ENCODE measurements at places on chromosomes 13 and 19. TPM values are rescaled to one million over a fixed set of nuclear protein-coding genes. Genes with fewer than 3 reads are reported as not detected.

DNA sequence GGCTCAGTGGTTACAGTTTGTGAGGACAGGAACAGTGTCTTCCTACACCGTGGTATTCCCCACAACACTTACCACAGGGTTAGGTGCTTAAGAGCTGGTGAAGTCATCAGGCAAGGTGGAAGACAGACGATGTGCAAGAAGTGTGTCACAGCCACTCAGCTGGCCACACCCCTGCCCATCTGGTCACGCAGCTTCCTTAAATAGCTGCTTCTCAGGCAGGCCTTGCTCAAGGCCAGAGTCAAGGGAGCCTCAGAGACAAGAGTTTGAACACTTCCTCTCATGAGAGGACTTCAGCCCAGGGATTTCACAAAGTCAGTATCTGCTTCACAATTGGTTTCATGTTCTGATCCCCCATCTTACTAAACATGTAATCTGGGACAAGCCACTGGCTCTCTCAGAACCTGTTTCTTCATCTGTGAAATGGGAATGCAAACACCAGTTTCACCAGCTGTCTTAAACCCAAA lies 80.3 kb upstream of the FRY start:
- no peaks in the 10 kb centered on the region for H3K4me1 ChIP-seq
- no peaks in the 10 kb centered on the region for H3K36me3 ChIP-seq
- no peak for DNase-seq

- H3K36me3 ChIP-seq: peaks cover 4% of the 10 kb centered on the region
- no peak for DNase-seq
- H3K27me3 ChIP-seq: no peaks in the 10 kb centered on the region
- H3K4me3 ChIP-seq: no peak overlapping the region
Observed at GRCh38 chr13:80000684-80001509, 340.0 kb downstream of the SPRY2 start.

DNA sequence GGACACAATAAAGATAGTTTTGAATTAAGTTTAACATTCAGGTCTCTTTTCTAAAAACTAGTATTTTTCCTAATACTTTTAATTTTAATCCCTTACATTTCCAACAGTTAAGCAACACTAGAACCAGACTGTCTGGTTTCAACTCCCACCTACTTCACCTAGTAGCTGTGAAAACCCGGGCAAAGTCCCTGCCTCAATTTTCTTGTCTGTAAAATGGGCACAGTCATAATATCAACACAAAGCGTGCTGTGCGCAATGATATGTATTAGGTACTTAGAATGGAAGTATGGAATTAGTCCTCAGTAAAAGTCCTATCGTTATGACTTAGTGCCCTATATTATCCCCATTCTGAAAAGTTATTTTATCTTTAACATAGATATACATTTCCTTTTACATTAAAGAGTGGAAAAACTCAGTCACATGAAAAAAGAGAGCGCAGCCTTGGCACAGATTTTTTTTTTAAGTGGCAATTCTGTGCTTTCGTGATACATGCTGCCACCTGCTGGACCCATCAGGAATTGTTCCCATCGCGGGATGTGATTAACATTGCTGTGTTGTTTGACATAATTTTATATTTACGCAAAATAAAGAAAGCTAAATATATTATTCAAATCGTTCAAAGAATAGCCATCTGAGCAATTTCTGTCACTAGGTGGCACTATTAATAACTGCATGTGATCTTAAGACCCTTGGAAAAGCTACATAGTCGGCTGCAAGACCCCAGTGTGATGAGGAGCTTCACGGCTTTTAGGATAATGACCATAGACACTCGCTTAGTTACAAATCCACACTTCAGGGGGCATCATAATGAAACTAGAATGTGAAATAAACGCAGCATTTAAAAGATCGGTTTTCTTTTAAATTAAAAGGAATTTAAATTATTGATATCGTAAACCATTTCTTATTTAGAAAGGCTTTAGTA lies 59.9 kb downstream of the LIG4 start:
- H3K27me3 ChIP-seq: no peaks in the 10 kb centered on the region
- H3K4me3 ChIP-seq: no peak overlapping the region
- H3K4me1 ChIP-seq: no peaks in the 10 kb centered on the region
- H3K27ac ChIP-seq: no peak overlapping the region

- no peak for DNase-seq
- peaks cover 11% of the 10 kb centered on the region for H3K27me3 ChIP-seq
Observed at GRCh38 chr13:26878438-26878837, 117.9 kb upstream of the GPR12 start.

- no peak for DNase-seq
- no peaks in the 10 kb centered on the region for H3K36me3 ChIP-seq
- H3K27me3 ChIP-seq: peaks cover 73% of the 10 kb centered on the region
- H3K4me3 ChIP-seq: no peak overlapping the region
Observed at GRCh38 chr19:5494773-5495172, 39.6 kb downstream of the ZNRF4 start.

DNA sequence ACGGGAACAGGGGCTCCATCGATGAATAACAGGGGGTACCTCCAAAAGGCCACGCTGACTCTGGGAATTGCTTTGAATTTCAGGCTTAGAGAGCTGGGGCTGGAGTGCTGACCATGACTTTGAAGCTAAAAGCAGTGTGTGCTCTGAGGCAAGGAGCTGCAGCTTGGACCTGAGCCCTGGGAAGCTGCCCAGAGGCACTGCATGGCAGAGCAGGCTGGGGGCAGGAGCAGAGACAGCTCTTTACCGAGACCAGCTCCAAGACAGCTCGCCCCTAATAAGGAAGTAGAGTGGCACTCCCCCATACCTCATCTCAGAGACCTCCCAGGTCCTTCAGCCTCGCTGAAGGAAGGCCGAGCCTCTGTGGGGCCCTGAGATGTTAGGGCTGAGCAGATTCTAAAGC lies 200.2 kb downstream of the COL4A1 start:
- DNase-seq: no peak
- no peak overlapping the region for H3K4me3 ChIP-seq
- H3K27me3 ChIP-seq: no peaks in the 10 kb centered on the region

DNA sequence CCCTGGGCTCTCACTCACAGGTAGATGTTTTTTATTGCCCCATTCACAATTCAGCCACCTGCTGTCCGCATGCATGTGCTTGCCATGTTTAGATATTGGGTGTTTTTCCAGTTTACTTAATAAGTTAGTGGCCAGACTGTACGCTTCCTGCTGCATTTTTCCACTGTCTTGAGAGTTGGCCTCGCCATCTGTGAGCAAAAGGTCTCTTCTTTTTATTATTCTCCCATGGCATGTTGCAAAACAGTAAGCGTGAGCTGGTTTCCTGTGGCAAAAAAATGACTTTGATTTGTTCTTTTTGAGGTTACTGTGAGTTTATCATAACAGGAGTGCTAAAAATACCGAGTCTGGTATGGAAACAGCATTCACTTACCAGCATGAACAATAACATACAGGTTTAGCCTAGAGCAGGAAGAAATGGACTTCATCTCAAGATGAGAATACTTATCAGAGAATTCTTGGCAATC lies 46.0 kb downstream of the SAE1 start:
- H3K27me3 ChIP-seq: no peaks in the 10 kb centered on the region
- no peaks in the 10 kb centered on the region for H3K4me1 ChIP-seq
- H3K36me3 ChIP-seq: peaks cover 10% of the 10 kb centered on the region

- peak overlapping the region; percentile 86 for H3K27ac ChIP-seq
- DNase-seq: no peak
- no peak overlapping the region for H3K4me3 ChIP-seq
- peaks cover 28% of the 10 kb centered on the region for H3K4me1 ChIP-seq
- no peaks in the 10 kb centered on the region for H3K27me3 ChIP-seq
Observed at GRCh38 chr13:26896986-26897668, 136.5 kb upstream of the GPR12 start.

DNA sequence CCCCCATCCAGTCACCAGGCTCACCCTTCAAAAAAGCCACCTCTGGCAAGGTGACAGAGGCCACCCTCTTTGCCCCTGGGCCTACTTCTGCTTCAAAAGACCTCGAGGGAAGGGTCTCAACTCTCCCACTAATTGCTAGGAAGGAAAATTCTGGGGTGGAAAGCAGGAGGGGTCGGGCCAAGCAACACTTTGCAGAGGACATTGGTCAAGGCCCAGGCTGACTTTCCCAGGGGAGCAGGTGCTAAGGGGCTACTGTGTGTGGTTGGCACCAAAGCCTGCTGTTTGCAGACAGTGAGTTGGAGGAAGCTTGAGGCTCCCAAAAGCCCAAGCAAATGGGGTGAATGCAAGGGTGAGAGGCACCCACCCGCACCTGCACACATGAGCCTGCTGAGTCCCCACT lies 28.6 kb upstream of the VSTM2B start:
- no peak overlapping the region for H3K27ac ChIP-seq
- peaks cover 22% of the 10 kb centered on the region for H3K27me3 ChIP-seq
- H3K4me3 ChIP-seq: no peak overlapping the region
- H3K36me3 ChIP-seq: no peaks in the 10 kb centered on the region
- H3K4me1 ChIP-seq: no peaks in the 10 kb centered on the region

Gene SBNO2
- total RNA-seq: 28.0 TPM

Gene KCNJ14
- 2.0 TPM for total RNA-seq

All from neural crest cell (in vitro differentiated cells).